ENCODE measurements at places on chromosomes 1 and 21.

- DNase-seq = no peak
These were observed 89.9 kb downstream of the RAVER2 start for GRCh38 chr1:64834734-64835133.

DNA sequence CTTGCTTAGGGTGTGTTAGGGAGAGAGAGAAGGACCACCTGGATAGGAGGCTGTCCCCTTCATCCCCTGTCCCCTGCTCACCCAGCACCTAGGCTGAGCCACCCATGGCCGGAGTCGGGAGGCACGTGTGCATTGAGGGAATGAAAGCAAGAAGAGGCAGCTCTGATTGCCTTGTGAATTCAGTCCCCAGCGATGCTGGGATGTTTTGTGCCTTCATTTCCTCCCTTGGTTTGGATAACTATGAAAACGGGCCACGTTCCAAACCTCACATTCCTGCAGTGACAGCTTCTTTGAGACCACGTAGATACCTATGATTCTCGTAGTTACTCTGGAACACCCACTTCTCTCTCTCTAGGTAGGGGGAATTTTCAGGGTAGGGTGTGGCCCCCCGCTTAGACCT, 67.1 kb downstream of the MAN1C1 start:
- DNase-seq = no peak

- no peak for DNase-seq
These were observed 47.7 kb downstream of the NTPCR start for GRCh38 chr1:232998138-232998537.

GRCh38 chr1:186574926-186575325, 105.3 kb downstream of the PTGS2 start:
- no peak for DNase-seq

GRCh38 chr1:227907439-227908015, 40.2 kb downstream of the WNT9A start:
- no peak for DNase-seq

GRCh38 chr1:23426828-23427227, 2.3 kb upstream of the TCEA3 start:
- DNase-seq = no peak

- DNase-seq = no peak
These were observed 56.6 kb downstream of the PLXNA2 start for GRCh38 chr1:208187499-208188041.

DNA sequence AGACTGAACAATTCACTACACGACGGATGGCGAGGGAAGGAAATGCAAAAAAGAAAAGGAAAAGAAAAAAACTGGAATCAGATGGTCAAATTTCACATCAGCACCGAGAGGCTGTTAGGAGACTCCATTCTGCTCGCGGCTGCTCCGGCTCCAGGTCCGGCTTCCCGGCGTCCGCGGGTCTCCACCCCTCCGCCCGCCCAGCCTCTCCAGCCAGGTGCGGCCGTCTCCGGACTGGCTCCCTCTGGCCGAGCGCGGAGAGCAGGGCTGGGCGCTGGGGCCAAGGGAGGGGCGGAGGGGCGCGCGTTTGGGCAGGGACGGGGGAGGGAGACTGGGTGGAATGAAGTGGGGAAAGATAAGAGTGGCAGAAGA, 332 bp downstream of the KCNJ6 start:
- DNase-seq = no peak

DNA sequence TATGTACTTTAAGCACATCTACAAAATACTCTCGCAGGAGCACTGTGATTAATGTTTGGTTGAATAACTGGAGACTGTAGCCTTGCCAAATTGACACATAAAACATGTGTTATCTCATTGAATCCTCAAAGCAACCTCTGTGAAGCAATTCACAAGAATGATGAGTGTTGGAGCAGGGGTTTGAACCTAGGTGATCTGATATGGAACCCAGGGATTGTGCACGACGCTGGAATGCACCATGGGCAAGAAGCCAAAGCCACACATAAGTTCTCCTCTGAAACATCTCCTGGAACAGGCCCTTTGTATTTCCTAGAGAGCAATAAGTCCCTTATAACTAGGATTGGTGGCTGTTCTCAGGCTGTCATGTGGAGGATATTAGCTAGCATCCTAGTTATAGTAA, 124.6 kb upstream of the IVNS1ABP start:
- no peak for DNase-seq

- DNase-seq = no peak
These were observed 183.3 kb downstream of the KAZN start for GRCh38 chr1:14781811-14782210.

DNA sequence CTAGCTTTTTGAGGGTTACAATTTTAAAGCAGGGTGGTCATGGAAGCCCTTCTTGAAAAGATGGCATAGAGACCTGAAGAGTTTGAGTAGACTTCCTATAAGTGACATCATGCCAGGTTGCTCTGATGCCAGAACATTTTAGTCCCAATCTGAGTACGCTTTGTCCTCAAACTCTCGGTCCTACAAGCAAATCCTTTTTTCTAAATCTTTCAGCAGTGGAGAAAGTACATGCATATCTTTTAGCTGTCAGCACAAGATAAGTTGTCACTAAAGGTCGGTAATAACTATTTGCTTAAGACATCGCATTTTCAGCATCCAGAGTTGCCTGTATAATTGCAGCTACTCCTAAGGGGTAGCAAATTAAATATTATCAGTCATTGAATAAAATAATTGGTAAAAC, 140.4 kb downstream of the ATP6V1G3 start:
- no peak for DNase-seq

DNA sequence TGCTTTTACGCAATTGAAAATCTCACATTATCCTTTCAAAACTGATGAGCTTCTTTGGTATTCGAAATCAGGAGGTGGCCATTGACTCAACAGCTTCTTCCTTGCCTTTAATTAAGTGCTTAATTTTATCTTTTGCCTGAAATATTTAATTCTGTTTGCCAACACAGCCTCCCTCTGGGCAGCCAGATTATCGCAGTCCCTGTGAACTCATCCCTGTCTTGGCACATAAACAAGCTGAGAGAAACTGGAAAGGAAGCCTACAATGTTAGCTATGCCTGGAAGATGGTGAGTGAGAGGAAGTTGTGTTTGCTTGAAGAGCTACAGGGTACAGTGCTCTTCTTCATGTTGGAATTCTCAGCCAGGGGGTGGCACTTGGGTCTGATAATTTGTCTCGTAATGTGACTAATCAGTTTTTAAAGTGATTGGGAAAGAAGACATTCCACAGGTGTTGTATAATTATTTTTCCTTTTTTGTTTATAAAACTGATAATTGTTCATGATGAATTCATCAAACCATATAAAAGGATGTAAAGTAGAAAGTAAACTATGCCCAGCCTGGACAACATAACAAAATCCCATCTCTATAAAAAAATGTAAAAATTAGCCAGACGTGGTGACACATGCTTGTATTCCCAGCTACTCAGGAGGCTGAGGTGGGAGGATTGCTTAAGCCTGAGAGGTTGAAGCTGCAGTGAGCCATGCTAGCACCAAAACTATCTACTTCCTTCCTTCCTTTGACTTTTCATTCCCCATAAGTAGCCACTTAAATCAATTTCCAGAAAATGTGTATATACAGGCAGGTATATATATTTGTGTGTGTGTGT, 90.1 kb upstream of the RAVER2 start:
- no peak for DNase-seq

DNA sequence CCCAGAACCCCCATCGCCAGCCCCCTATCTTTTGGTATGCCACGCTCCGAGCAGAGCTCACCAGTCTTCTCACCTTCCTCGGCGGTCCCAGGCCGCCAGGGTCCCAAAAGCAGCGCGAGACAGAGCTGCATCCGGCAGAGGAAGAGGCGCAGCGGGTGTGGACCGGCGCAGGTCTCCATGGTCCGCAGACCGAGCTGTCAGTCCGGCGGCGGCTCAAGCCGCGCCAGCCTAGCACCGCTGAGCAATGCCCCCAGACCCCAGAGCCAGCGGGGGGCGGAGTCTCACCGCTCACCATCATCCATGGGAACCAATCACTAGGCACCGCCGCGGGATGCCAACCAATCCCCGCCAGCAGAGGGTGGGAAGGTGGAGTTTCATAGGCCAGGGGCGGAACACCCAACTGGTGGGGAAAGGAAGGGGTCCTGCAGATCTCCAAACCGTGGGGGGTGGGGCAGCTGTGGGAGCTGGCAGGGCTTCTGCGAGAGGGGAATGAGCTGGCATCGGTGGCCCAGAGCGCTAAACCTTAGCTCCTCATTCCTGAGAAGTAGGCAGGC, at the start of gene EPHA10:
EPHA10 (minus strand) TSS at position 233 of the 554 bp plus-strand sequence; CDS start at position 179, 54 bp downstream.
- no peak for DNase-seq

GRCh38 chr1:13781907-13782633, 82.1 kb downstream of the PRDM2 start:
- DNase-seq = no peak

DNA sequence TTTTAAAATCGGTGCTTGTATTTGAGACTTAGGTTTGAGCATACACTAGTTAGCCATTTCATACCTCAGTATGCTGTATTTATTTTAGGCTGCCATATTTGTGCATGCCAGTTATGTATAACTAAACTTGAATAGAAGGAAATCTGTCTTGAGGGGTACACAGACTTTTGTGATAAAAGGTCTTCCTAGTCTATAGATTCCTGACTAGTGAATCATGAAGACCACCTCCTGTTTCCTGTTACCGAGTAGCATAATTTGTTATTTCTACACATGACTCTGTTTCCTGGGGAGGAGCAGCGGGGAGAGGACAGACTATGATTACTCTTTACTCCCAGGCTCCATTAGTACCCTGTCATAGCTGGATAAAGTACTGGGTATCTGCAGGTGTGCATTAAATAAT, 316.8 kb upstream of the SNX7 start:
- DNase-seq = no peak

- no peak for DNase-seq
These were observed at the start of gene SH3D21 for GRCh38 chr1:36306210-36306901. TSS of gene SH3D21 (plus strand) at chr1:36306368. CDS start at chr1:36306421, 53 bp downstream.

GRCh38 chr1:200029822-200030152, 2.3 kb downstream of the NR5A2 start:
- no peak for DNase-seq

DNA sequence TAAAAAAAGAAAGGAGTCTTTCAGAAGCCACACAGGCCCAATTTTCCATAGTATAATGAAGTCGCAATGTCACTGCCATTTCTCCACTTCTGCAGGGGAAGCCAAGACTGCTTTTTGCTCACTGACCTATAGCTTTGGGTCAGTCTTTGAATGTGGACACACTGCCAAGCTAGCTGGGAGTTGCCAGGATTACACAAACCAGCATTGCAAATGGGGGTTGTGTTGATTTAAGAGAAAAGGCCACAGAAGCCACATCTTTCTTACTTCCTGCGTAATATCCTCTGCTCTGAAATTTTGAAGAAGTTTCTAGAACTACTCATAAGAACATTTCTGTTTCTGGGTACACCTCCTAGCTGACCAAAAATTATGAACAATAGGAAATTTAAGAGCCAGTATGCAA, 45.8 kb upstream of the SAMSN1 start:
- DNase-seq = no peak

GRCh38 chr1:156838972-156839371, 19.9 kb downstream of the INSRR start:
- no peak for DNase-seq

DNA sequence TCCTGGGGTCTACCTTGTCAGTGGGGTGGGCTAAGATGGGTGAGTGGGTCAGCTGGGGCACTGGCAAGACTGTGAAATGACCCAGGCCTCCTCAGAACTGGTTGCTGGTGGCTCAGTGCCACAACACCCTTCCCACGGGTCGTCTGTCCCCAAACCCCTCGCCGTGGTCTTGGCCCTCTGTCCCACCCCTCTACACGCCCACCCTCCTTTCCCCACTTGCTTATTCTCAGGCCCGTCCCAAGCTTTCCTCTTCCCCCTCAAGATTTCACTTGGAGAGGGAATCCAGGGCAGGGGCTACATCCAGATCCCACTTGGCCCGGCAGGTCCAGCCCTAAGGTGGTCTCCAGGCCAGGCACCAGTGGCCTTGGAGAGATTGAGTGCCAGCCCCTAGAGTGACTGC, 16.7 kb downstream of the CSF1 start:
- no peak for DNase-seq

DNA sequence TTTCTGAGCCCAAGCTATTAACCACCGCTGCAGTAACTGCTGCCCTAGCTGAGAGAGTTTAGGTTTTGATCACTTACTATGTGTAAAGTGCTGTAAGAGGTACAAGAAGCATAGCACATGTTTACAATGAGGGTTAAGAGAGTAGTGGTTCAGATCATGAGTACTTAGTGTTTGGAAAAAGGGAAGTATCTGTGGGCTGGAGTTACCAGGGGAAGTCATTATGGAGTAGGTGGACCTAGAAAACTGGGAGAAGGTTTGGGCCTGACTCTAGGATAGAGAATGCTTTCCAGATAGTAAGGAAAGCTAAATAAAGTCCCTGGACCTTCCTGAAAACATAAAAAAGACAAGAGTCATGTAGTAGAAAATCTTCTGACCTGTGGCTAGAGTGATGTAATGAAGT, 149.6 kb upstream of the PLXNA2 start:
- no peak for DNase-seq

GRCh38 chr1:57831624-57832023, 407.8 kb upstream of the DAB1 start:
- no peak for DNase-seq

DNA sequence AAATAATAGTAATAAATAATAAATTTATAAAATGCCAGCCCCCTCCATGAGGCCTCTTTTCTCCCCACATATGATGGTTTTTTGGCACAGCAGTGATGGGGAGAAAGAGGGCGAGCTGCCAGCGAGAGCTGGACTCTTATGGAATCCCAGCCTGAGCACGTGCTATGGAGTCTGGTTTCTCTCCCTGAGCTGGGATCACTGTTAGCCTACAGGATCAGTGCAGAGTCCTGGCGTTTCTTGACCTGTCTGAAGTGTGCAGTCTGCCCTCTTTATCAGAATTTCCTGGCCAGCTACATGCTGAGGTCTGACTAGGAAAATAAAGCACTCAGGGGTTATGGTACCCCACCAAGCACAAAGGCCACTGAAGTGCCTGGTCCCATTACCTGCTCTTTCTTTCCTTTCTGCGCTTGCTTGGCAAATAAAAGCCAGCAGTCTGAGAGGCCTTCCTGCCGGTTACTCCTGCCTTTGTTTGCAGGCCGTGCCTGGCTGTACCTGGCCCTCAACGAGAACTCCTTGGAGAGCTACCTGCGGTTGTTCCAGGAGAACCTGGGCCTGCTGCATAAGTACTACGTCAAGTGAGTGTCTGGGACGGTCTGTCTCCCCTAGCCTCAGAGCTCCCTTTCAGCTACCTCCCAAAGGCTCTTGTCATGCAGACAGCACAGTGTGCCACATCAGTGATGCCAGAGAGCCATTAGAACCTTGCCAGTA, 18.5 kb upstream of the SLC25A34 start:
- DNase-seq = no peak

- no peak for DNase-seq
These were observed 1.1 kb downstream of the GJB5 start for GRCh38 chr1:34755961-34756360.

- no peak for DNase-seq
These were observed 302.1 kb upstream of the RRP15 start for GRCh38 chr1:217983051-217983375.

- DNase-seq = no peak
These were observed 65.9 kb downstream of the GRIK1 start for GRCh38 chr21:29873908-29874307.

GRCh38 chr1:4601941-4602340, 52.5 kb upstream of the AJAP1 start:
- no peak for DNase-seq
